ENCODE measurements at places on chromosomes 2 and 18. TPM values are rescaled to one million over a fixed set of nuclear protein-coding genes. Genes with fewer than 3 reads are reported as not detected.
A peak's percentile ranks its signal among the peaks of the same experiment; 100 is the strongest.

GRCh38 chr2:229344151-229344551 is 73.1 kb upstream of the PID1 start:
- no peaks in the 10 kb centered on the region for H3K27me3 ChIP-seq
- peaks cover 7% of the 10 kb centered on the region for H3K36me3 ChIP-seq
- no peaks in the 10 kb centered on the region for H3K4me1 ChIP-seq
- no peak overlapping the region for H3K27ac ChIP-seq
- DNase-seq = no peak

- H3K36me3 ChIP-seq = no peaks in the 10 kb centered on the region
- no peak for DNase-seq
- 0 out of 2 replicates have a peak overlapping the region, but pooled peaks have one; percentile 10 for H3K27ac ChIP-seq
- no peak overlapping the region for H3K4me3 ChIP-seq
Measured at GRCh38 chr2:201890453-201890852, 84.1 kb downstream of the CDK15 start.

- DNase-seq = peak; percentile 21
- H3K27me3 ChIP-seq = peaks cover 62% of the 10 kb centered on the region
- H3K4me3 ChIP-seq = peak overlapping the region; percentile 79
- peaks cover 13% of the 10 kb centered on the region for H3K4me1 ChIP-seq
- no peaks in the 10 kb centered on the region for H3K36me3 ChIP-seq
Measured at GRCh38 chr2:29920631-29921559, 491 bp downstream of the ALK start.

- peak overlapping the region; percentile 67 for H3K4me3 ChIP-seq
- H3K36me3 ChIP-seq = peaks cover 5% of the 10 kb centered on the region
- no peak overlapping the region for H3K27ac ChIP-seq
- DNase-seq = peak; percentile 20
- H3K4me1 ChIP-seq = peaks cover 8% of the 10 kb centered on the region
Measured at GRCh38 chr2:208407667-208408066, 1.1 kb downstream of the PTH2R start.

CDKL4 gene
- 0.46 TPM for total RNA-seq

- H3K27me3 ChIP-seq = no peaks in the 10 kb centered on the region
- no peak overlapping the region for H3K4me3 ChIP-seq
- no peak for DNase-seq
- no peak overlapping the region for H3K27ac ChIP-seq
- H3K4me1 ChIP-seq = no peaks in the 10 kb centered on the region
Measured at GRCh38 chr2:238938401-238939055, 90.6 kb downstream of the TWIST2 start.

GRCh38 chr2:36357847-36358659 is 2.5 kb downstream of the CRIM1 start:
- no peak for DNase-seq
- H3K4me3 ChIP-seq = peak overlapping the region; percentile 98
- H3K4me1 ChIP-seq = peaks cover 72% of the 10 kb centered on the region
- peaks cover 19% of the 10 kb centered on the region for H3K27me3 ChIP-seq
- H3K36me3 ChIP-seq = no peaks in the 10 kb centered on the region

ANKRD30B gene
- total RNA-seq = not detected

DNA sequence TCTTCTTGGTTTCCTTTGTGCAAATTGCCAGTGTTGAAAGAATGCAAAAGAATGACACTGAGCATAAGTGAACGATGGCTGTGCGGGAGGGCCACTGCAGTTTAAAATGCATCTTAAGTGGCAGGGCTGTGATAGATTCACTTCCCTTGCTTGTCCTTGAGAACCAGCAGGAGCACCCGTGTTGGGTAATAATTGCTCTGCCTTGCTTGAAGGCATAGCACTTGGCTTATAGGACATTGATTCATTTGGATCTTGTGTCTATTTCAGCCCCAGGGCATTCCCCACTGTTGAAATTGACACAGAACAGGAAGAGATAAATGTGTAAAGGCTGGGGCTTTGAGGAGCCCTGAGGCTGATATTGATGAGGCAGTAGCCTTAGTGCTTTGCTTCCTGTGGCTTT is 1003.7 kb upstream of the GYPC start:
- H3K4me3 ChIP-seq = no peak overlapping the region
- DNase-seq = no peak
- H3K27ac ChIP-seq = no peak overlapping the region
- no peaks in the 10 kb centered on the region for H3K27me3 ChIP-seq
- peaks cover 4% of the 10 kb centered on the region for H3K4me1 ChIP-seq
- peaks cover 23% of the 10 kb centered on the region for H3K36me3 ChIP-seq

DNA sequence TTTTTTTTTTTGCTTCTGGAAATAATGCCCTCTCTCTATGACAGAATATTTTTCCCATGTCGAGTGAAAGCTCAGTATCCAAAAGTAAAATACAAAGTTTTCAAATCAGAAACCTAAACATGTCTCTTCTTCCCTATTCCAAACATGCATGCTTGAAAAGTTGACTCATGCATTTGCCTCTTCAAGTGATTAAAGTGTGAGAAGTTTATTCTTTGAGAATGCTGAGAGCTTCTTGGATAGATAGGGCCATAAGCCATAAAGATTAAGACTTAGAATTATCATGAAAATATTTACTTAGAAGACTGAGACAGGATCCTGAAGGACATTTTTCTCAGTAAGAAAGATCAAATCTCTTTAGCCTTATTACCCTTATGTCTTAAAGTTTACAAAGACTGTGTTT is 98.6 kb upstream of the EPB41L5 start:
- no peak for DNase-seq
- no peaks in the 10 kb centered on the region for H3K4me1 ChIP-seq
- H3K4me3 ChIP-seq = no peak overlapping the region
- no peak overlapping the region for H3K27ac ChIP-seq
- no peaks in the 10 kb centered on the region for H3K27me3 ChIP-seq

DNA sequence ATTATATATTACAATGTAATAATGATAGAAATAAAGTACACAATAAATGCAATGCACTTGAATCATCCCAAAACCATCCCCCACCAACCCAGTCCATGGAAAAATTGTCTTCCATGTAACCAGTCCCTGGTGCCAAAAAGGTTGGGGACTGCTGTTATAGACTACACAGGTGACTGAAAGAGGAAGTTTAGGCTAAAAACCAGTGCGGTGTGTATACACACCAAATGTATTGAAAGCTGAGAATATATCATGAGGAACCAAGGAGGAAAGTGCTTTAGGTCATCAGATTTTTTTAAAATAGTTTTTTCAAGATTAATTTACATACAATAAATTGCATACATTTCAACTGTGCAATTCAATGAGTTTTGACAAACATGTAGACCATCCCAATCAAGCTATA is 20.5 kb upstream of the C1D start:
- no peaks in the 10 kb centered on the region for H3K27me3 ChIP-seq
- no peak overlapping the region for H3K4me3 ChIP-seq
- peaks cover 7% of the 10 kb centered on the region for H3K4me1 ChIP-seq
- no peak for DNase-seq
- H3K36me3 ChIP-seq = no peaks in the 10 kb centered on the region

DNA sequence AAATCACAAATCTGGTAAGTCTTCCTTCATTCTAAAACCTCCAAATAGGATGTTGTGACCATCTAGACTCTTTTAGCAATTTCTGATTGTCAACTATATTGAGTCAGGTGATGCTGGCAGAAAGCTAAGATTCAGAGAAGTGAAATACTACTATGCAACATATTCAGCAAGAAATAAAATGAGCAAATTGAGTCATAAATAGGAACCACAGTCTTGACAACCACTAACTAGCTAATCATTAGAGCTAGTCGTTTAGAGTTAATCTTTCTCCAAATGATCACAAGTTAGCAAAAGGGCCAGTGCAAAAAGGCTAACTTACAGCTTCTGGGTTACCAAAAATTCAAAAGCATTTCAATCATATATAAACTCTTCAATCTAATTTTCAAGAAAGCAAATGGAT is 54.5 kb downstream of the ROCK1 start:
- no peak overlapping the region for H3K27ac ChIP-seq
- H3K4me3 ChIP-seq = no peak overlapping the region
- no peak for DNase-seq
- H3K27me3 ChIP-seq = no peaks in the 10 kb centered on the region

MGAT4A gene
- 6.7 TPM for total RNA-seq

GRCh38 chr2:172861656-172862476 is 126.2 kb downstream of the RAPGEF4 start:
- no peaks in the 10 kb centered on the region for H3K27me3 ChIP-seq
- H3K4me1 ChIP-seq = peaks cover 8% of the 10 kb centered on the region
- H3K4me3 ChIP-seq = no peak overlapping the region
- DNase-seq = no peak

SPATA3 gene
- not detected for total RNA-seq

Measured in WTC11 (cell line).